ENCODE measurements at places on chromosomes 4 and X. TPM values are rescaled to one million over a fixed set of nuclear protein-coding genes. Genes with fewer than 3 reads are reported as not detected.

PARM1 gene
- 0.65 TPM for total RNA-seq

NLGN3 gene
- total RNA-seq = 3.1 TPM

PCYT1B gene
- 1.1 TPM for total RNA-seq

NKX3-2 gene
- total RNA-seq = 0.48 TPM

ARSJ gene
- 34.6 TPM for total RNA-seq

DCAF4L1 gene
- total RNA-seq = 0.13 TPM

SLC25A43 gene
- total RNA-seq = 22.4 TPM

SPANXN3 gene
- not detected for total RNA-seq

BEX5 gene
- not detected for total RNA-seq

PAGE4 gene
- not detected for total RNA-seq
